ENCODE measurements at places on chromosomes 11 and 22. TPM values are rescaled to one million over a fixed set of nuclear protein-coding genes. Genes with fewer than 3 reads are reported as not detected.
A peak's percentile ranks its signal among the peaks of the same experiment; 100 is the strongest.

DNA sequence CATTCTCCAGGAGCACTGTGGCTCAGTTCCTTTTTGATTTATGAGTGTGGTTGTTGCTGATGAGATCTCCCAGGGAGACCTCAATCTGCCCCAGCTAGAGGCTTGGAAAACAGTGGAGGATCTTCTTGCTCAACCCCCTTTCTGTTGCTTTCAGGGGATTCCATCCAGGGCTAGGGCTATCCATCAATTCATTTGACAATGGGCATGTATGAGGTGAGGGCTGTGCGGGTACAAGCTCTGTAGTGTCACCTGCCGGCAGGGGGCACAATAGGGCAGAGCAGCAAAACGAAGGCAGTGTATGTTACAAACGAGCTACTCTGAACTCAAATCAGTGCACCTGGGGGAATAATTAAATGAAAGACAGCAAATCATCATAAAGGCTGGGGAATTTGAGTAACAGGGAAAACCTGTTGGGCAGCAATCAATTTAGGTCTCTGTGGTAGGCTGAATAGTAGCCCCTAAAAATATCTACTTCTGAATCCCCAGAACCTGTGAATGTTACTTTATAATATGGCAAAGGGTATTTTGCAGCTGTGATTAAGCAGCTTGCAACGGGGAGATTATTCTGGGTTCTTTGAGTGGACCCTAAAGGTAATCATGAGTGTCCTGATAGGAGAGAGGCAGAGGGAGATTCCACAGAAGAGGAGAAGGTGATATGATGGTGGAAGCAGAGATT lies 170.3 kb upstream of the ZBED5 start:
- H3K36me3 ChIP-seq, result no peaks in the 10 kb centered on the region
- H3K4me1 ChIP-seq, result no peaks in the 10 kb centered on the region
- peak; percentile 68 for DNase-seq
- no peak overlapping the region for H3K27ac ChIP-seq
- no peak overlapping the region for H3K4me3 ChIP-seq
- no peaks in the 10 kb centered on the region for H3K27me3 ChIP-seq

The XKR3 gene
- total RNA-seq, result not detected

DNA sequence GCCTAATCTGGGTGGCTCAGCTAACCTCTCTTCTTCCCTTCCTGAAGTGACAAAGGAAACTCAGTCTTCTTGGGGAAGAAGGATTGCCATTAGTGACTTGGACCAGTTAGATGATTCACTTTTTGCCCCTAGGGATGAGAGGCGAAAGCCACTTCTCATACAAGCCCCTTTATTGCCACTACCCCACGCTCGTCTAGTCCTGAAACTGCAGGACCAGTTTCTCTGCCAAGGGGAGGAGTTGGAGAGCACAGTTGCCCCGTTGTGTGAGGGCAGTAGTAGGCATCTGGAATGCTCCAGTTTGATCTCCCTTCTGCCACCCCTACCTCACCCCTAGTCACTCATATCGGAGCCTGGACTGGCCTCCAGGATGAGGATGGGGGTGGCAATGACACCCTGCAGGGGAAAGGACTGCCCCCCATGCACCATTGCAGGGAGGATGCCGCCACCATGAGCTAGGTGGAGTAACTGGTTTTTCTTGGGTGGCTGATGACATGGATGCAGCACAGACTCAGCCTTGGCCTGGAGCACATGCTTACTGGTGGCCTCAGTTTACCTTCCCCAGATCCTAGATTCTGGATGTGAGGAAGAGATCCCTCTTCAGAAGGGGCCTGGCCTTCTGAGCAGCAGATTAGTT lies 14.2 kb upstream of the UVRAG start:
- no peaks in the 10 kb centered on the region for H3K36me3 ChIP-seq
- H3K27me3 ChIP-seq, result no peaks in the 10 kb centered on the region
- DNase-seq, result no peak
- no peak overlapping the region for H3K4me3 ChIP-seq
- H3K4me1 ChIP-seq, result peaks cover 4% of the 10 kb centered on the region

DNA sequence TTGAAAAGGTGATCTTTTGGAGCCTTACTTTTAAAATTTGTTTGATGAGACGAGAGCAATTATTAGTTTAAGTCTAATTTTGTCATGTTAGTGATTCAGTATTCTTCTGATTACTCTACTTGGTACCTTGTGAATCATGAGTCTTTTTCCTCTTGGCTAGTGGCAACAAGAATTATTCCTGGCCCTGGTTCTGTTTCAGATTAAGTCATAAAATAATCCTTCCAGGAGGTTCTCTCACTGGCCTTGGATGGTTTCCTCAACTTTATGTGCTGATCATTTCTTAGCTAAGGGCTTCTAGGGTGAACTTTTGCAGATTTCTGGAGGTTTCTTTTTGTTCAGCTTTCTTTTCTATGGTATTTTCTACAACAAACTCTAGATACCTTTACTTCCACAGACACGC lies 741.8 kb upstream of the LUZP2 start:
- no peaks in the 10 kb centered on the region for H3K4me1 ChIP-seq
- no peaks in the 10 kb centered on the region for H3K27me3 ChIP-seq
- H3K4me3 ChIP-seq, result no peak overlapping the region
- no peaks in the 10 kb centered on the region for H3K36me3 ChIP-seq
- H3K27ac ChIP-seq, result no peak overlapping the region

DNA sequence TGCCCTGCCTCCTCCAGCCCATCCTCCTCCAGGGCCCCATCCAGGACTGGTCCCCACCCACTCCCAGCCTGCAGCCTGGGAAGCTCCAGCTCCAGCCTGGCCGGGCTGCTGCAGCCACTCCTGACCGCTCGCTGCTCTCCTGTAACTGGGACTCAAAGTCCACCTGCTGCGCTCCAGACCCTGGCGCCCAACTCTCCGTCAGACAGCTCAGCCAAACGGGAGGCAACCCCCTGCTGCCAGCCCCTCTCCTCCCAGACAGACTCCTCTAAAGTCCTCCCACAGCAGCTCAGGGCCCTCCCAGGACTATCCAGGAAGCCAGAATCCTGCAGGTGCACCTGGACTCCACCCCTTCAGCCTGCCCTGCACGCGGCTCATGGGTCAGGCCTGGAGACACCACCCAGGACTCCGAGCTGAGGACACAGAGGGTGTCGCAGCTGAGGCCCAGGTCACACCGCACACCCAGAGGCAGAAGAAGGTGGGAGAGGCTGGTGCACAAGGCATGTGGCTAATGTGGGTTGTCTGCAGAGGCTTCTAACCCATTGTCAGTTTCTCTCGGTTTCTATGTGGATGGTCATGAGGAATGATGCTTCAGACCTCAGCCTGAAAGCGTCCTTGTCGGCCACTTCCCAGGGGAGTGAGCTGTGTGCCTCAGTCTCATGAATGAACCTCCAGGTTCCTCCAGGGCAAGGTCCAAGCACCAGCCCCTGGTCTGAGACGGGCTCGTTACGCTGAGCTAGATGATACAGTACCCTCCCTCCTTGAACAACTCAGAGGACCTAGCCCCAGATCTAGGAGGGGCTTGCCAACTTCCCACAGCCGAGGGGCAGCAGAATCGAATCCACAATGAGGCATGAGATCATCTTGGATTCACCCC lies 1514.8 kb downstream of the TBC1D22A start:
- DNase-seq, result peak; percentile 55
- H3K4me3 ChIP-seq, result no peak overlapping the region
- no peaks in the 10 kb centered on the region for H3K27me3 ChIP-seq
- H3K27ac ChIP-seq, result no peak overlapping the region

- peaks cover 2% of the 10 kb centered on the region for H3K4me1 ChIP-seq
- no peaks in the 10 kb centered on the region for H3K36me3 ChIP-seq
- H3K27ac ChIP-seq, result no peak overlapping the region
- peak overlapping the region; percentile 46 for H3K4me3 ChIP-seq
- no peak for DNase-seq
Observed at GRCh38 chr11:122156940-122157382, 40.9 kb upstream of the BLID start.

- peak; percentile 79 for DNase-seq
- no peaks in the 10 kb centered on the region for H3K36me3 ChIP-seq
- peak overlapping the region; percentile 69 for H3K4me3 ChIP-seq
- H3K4me1 ChIP-seq, result no peaks in the 10 kb centered on the region
- no peaks in the 10 kb centered on the region for H3K27me3 ChIP-seq
Observed at GRCh38 chr11:574632-575312, 1.5 kb upstream of the PHRF1 start.

GRCh38 chr11:57798905-57799559 lies 37.4 kb downstream of the CTNND1 start:
- H3K27ac ChIP-seq, result peak overlapping the region; percentile 13
- H3K4me3 ChIP-seq, result no peak overlapping the region
- H3K27me3 ChIP-seq, result no peaks in the 10 kb centered on the region
- H3K36me3 ChIP-seq, result peaks cover 33% of the 10 kb centered on the region
- H3K4me1 ChIP-seq, result no peaks in the 10 kb centered on the region

The SLN gene
- not detected for total RNA-seq

The FOLR1 gene
- 41.2 TPM for total RNA-seq

DNA sequence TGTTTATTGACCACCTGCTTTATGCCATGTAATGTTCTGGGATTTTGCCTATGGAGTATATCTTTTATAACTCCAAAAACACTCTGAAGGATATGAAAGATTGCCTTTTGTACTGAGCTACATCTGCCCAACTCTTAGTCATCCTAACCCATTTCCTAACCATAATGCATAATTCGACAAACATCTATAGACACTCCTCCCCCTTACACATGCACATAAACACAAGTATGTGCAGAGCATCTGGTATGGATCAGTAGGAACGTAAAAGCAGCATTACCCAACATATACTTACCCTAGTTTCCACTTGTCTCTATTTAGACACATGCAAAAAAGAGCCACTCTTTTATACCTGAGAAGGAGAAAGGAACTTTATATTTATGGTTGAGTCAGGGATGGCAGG lies 272.8 kb downstream of the FAM76B start:
- DNase-seq, result no peak
- no peak overlapping the region for H3K27ac ChIP-seq
- H3K27me3 ChIP-seq, result no peaks in the 10 kb centered on the region
- no peaks in the 10 kb centered on the region for H3K36me3 ChIP-seq
- no peak overlapping the region for H3K4me3 ChIP-seq

DNA sequence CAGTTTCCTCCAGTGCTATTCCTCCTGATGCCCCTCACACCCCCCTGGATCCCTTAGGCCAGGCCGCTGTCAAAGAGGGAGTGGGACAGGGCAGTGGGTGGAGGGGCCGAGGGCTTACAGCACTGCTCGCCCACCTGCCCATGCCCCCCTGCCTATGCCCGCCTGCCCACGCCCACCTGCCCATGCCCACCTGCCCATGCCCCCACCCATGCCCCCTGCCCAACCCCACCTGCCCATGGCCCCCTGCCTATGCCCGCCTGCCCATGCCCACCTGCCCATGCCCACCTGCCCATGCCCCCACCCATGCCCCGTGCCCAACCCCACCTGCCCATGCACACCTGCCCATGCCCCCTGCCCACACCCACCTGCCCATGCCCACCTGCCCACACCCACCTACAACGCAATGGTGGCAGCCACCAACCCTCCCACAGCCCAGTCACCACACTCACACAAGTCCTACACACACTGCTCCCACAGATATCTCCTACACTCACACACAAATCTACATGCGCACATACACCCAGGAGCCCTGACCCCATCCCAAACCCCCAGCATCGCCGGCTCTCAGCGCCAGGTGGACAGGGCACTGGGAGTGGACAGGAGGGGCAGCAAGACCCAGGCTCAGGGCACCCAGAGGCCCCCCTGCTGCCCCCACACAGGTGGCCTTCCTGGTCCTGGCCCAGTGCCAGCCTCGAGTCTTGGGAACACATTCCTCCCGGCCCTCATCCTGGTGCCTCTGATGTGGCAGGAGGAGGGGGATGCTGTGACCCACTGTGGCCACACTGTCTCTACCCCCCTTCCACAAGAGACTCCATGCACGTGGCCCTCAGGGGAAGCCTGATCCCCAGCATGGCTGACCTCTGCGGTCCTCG lies 61.8 kb downstream of the CYTH4 start:
- no peaks in the 10 kb centered on the region for H3K36me3 ChIP-seq
- DNase-seq, result no peak
- H3K27me3 ChIP-seq, result no peaks in the 10 kb centered on the region

GRCh38 chr22:26674211-26675190 lies 17.1 kb downstream of the MIAT start:
- no peaks in the 10 kb centered on the region for H3K27me3 ChIP-seq
- no peak for DNase-seq
- H3K27ac ChIP-seq, result peak overlapping the region; percentile 32
- H3K36me3 ChIP-seq, result no peaks in the 10 kb centered on the region

DNA sequence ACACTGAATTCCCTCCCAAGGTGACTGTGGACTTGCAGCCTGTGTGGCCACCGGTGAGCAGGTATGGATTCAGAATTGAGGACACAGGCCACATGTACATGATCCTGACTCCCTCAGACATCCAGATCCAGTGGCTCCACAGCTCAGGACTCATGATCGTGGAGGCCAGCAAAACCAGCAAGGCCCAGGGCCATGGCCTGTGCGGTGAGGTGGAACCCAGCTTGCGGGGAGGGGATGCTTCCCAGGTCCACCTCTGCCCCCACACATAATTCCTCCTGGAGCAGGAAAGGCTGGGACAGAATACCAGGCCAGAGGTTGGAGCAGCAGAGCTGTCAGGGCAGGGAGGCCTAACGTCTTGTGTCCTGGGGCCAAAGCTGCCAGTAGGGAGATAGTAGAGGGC lies 82.1 kb downstream of the OTOG start:
- no peaks in the 10 kb centered on the region for H3K36me3 ChIP-seq
- no peak overlapping the region for H3K4me3 ChIP-seq

- DNase-seq, result peak; percentile 87
- H3K27ac ChIP-seq, result no peak overlapping the region
- peaks cover 23% of the 10 kb centered on the region for H3K4me1 ChIP-seq
- H3K36me3 ChIP-seq, result peaks cover 4% of the 10 kb centered on the region
Observed at GRCh38 chr22:31272522-31273446, 19.5 kb downstream of the PIK3IP1 start.

DNA sequence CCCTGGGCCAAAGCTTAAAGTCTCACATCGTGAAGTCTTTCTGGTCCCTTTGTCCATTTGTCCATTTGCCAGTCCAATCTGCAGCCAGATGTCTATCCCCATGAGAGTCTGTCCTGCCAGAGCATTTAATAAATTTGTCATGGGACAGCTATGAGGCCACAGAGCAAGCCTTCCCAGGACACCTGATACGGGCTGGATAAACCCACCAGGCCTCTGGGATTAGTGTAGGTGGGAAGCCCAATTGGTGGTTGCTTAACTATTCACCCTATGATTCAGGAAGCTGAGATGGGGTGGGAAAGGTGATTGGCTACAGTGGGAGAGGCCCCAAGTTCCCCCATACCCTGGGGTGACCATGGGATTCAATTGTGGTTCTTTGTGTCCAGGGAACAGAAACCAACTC lies 39.9 kb downstream of the MYEOV start:
- no peaks in the 10 kb centered on the region for H3K36me3 ChIP-seq
- H3K27ac ChIP-seq, result no peak overlapping the region
- no peak for DNase-seq
- H3K27me3 ChIP-seq, result no peaks in the 10 kb centered on the region
- H3K4me3 ChIP-seq, result no peak overlapping the region
- H3K4me1 ChIP-seq, result no peaks in the 10 kb centered on the region

The GTF2H1 gene
- 43.2 TPM for total RNA-seq

GRCh38 chr11:21122523-21122922 lies 453.1 kb downstream of the NELL1 start:
- H3K4me3 ChIP-seq, result no peak overlapping the region
- no peak overlapping the region for H3K27ac ChIP-seq
- H3K36me3 ChIP-seq, result no peaks in the 10 kb centered on the region
- H3K4me1 ChIP-seq, result no peaks in the 10 kb centered on the region
- DNase-seq, result no peak
- H3K27me3 ChIP-seq, result no peaks in the 10 kb centered on the region

Measured in kidney (tissue), 22 donors.